Activated CD8-positive, alpha-beta memory T cell treated with anti-CD3 and anti-CD28 coated beads, Interleukin-2, amount 10 ng/mL, durations not matched to agents 7 days and 5 days (primary cell): ENCODE measurements at places on chromosomes 16 and 17. TPM values are rescaled to one million over a fixed set of nuclear protein-coding genes. Genes with fewer than 3 reads are reported as not detected.

GRCh38 chr17:72887917-72888316 lies 204.6 kb downstream of the SLC39A11 start:
- H3K4me1 ChIP-seq, result peaks cover 1% of the 10 kb centered on the region
- peaks cover 1% of the 10 kb centered on the region for H3K36me3 ChIP-seq
- no peak overlapping the region for H3K4me3 ChIP-seq
- no peak for DNase-seq
- H3K27me3 ChIP-seq, result no peaks in the 10 kb centered on the region

GRCh38 chr16:50744881-50745280 lies 3.0 kb downstream of the CYLD start:
- no peaks in the 10 kb centered on the region for H3K27me3 ChIP-seq
- no peak for DNase-seq
- H3K4me3 ChIP-seq, result peak overlapping the region; percentile 93
- peaks cover 41% of the 10 kb centered on the region for H3K36me3 ChIP-seq
- peaks cover 59% of the 10 kb centered on the region for H3K4me1 ChIP-seq

DNA sequence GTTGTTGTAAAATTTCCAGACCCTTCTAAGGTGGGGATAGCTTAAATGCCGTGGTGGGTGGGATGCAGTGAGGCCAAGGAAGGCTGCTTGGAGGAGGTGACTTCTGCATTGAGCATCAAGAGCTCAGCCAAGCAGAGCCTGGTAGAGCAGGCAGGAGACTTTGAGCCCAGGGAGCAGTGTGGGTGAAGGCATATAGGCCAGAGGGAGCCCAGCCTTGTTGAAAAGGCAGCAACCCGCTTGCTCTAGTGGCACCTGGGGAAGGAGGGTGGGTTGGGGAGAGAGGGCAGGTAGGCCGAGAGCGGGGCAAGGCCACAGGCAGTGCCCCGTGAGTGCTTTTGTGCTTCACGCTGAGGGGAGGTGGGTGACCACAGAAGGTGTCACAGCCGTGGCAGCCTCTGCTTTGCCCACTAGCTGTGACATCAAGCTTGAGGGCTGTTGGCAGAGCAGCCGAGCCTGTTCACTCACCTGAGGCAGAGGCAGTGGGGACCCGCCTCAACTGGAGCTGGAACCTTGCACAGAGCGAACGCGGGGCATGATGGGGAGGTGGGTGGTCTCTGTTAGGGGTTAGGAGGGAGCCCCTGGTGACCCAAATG lies 56.1 kb downstream of the IRF8 start:
- H3K4me3 ChIP-seq, result no peak overlapping the region
- peaks cover 6% of the 10 kb centered on the region for H3K4me1 ChIP-seq
- no peak overlapping the region for H3K27ac ChIP-seq
- DNase-seq, result no peak
- H3K27me3 ChIP-seq, result peaks cover 34% of the 10 kb centered on the region
- no peaks in the 10 kb centered on the region for H3K36me3 ChIP-seq

GRCh38 chr17:9291912-9292560 lies 270.7 kb downstream of the NTN1 start:
- H3K36me3 ChIP-seq, result no peaks in the 10 kb centered on the region
- DNase-seq, result peak; percentile 48
- H3K4me3 ChIP-seq, result no peak overlapping the region
- H3K4me1 ChIP-seq, result peaks cover 17% of the 10 kb centered on the region
- no peaks in the 10 kb centered on the region for H3K27me3 ChIP-seq
- no peak overlapping the region for H3K27ac ChIP-seq

GRCh38 chr16:4663465-4663776 lies 29.9 kb upstream of the NUDT16L1 start:
- peak overlapping the region; percentile 92 for H3K27ac ChIP-seq
- H3K36me3 ChIP-seq, result peaks cover 11% of the 10 kb centered on the region

- peaks cover 13% of the 10 kb centered on the region for H3K36me3 ChIP-seq
- H3K4me3 ChIP-seq, result peak overlapping the region; percentile 95
- DNase-seq, result no peak
- peaks cover 60% of the 10 kb centered on the region for H3K4me1 ChIP-seq
Measured at GRCh38 chr16:28495795-28496749, 1.6 kb downstream of the APOBR start.

DNA sequence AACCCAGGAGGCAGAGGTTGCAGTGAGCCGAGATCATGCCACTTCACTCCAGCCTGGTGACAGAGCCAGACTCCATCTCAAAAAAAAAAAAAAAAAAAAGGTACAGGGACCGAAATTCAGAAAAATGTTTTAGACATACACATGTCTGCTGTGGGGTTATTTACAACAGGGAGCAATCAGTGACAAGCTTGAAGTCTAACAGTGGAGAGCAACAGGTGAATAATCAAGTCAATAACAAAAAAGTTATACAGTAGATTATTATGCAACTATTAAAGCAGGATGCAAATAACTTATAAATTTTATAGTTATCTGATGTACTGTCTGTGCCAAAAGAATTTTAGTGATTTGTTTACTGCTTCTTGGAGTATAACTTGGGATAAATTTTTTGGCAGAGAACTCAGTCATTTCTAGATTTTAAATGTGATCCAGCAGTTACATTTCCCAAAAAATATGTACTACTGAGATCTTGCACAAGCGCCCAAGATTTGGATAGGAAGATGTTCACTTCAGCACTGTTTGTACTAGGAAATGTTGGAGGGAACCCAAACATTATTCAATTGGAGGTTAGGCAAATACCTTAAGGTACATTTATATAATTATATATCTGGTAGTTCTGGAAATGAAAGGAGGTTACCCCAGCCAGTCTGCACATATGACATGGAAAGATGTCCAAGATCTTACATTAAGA lies 34.1 kb downstream of the EEF2K start:
- peaks cover 38% of the 10 kb centered on the region for H3K4me1 ChIP-seq
- no peaks in the 10 kb centered on the region for H3K27me3 ChIP-seq
- DNase-seq, result no peak
- H3K36me3 ChIP-seq, result peaks cover 22% of the 10 kb centered on the region
- H3K4me3 ChIP-seq, result no peak overlapping the region
- H3K27ac ChIP-seq, result peak overlapping the region; percentile 94

GRCh38 chr16:67561501-67561823 lies 864 bp upstream of the CTCF start:
- no peak for DNase-seq
- H3K36me3 ChIP-seq, result peaks cover 8% of the 10 kb centered on the region
- H3K27ac ChIP-seq, result peak overlapping the region; percentile 94
- no peaks in the 10 kb centered on the region for H3K27me3 ChIP-seq
- peaks cover 44% of the 10 kb centered on the region for H3K4me1 ChIP-seq
- peak overlapping the region; percentile 89 for H3K4me3 ChIP-seq

- no peaks in the 10 kb centered on the region for H3K36me3 ChIP-seq
- DNase-seq, result no peak
- no peak overlapping the region for H3K4me3 ChIP-seq
- H3K4me1 ChIP-seq, result no peaks in the 10 kb centered on the region
- H3K27me3 ChIP-seq, result peaks cover 4% of the 10 kb centered on the region
- H3K27ac ChIP-seq, result no peak overlapping the region
Measured at GRCh38 chr16:48041981-48042421, 113.8 kb downstream of the ABCC12 start.

- DNase-seq, result no peak
- no peak overlapping the region for H3K4me3 ChIP-seq
- no peak overlapping the region for H3K27ac ChIP-seq
- no peaks in the 10 kb centered on the region for H3K4me1 ChIP-seq
- peaks cover 2% of the 10 kb centered on the region for H3K36me3 ChIP-seq
Measured at GRCh38 chr16:51813609-51814008, 662.5 kb upstream of the SALL1 start.

DNA sequence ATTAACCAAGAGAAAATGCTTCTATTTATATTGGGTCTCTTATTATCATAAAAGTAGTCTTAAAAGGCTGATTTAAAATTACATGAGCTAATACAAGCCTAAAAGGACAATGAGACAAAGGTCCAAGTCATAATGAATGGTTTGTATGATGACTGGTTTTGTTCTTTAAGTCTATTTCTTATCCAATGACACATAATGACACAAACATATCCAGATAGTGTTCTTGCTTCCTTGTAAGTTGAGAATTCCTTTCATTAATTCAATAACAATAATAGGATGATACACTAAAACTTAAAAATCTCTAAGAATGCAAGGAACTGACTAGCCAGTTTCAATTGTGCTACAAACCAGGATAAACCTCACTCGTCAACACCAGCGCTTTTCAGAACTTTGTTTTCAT lies 244.1 kb downstream of the CEP112 start:
- no peak overlapping the region for H3K4me3 ChIP-seq
- H3K36me3 ChIP-seq, result no peaks in the 10 kb centered on the region
- no peak for DNase-seq
- H3K27ac ChIP-seq, result no peak overlapping the region
- H3K4me1 ChIP-seq, result no peaks in the 10 kb centered on the region
- no peaks in the 10 kb centered on the region for H3K27me3 ChIP-seq

DNA sequence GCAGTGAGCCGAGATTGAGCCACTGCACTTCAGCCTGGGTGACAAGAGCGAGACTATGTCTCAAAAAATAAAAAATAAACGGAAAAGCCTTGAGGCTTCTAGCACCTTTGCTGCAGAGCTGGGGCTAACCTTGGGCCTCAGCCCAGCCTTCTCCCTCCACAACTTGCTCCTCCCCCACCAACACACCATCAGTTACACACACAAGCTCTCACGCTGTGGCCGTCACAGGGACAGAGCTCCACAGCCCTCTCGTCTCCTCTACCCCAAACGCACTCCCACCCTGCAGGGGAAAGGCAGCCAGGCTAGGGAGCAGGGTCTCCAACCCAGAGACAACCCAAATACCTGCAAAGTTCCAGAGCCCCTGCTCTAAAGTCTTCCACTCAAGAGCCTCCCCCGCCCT lies 22.0 kb upstream of the MRPS23 start:
- peaks cover 38% of the 10 kb centered on the region for H3K27me3 ChIP-seq
- no peak for DNase-seq
- H3K27ac ChIP-seq, result no peak overlapping the region
- H3K4me1 ChIP-seq, result peaks cover 13% of the 10 kb centered on the region
- H3K36me3 ChIP-seq, result no peaks in the 10 kb centered on the region

- peaks cover 42% of the 10 kb centered on the region for H3K27me3 ChIP-seq
- DNase-seq, result no peak
Measured at GRCh38 chr16:66580605-66581209, 1.4 kb downstream of the CMTM2 start.

GRCh38 chr16:28317040-28317880 lies 24.9 kb downstream of the SBK1 start:
- H3K4me1 ChIP-seq, result peaks cover 10% of the 10 kb centered on the region
- no peak overlapping the region for H3K4me3 ChIP-seq
- H3K36me3 ChIP-seq, result no peaks in the 10 kb centered on the region

- H3K27ac ChIP-seq, result no peak overlapping the region
- H3K4me1 ChIP-seq, result peaks cover 10% of the 10 kb centered on the region
- H3K36me3 ChIP-seq, result peaks cover 1% of the 10 kb centered on the region
Measured at GRCh38 chr16:69199382-69199781, 12.4 kb downstream of the SNTB2 start.

DNA sequence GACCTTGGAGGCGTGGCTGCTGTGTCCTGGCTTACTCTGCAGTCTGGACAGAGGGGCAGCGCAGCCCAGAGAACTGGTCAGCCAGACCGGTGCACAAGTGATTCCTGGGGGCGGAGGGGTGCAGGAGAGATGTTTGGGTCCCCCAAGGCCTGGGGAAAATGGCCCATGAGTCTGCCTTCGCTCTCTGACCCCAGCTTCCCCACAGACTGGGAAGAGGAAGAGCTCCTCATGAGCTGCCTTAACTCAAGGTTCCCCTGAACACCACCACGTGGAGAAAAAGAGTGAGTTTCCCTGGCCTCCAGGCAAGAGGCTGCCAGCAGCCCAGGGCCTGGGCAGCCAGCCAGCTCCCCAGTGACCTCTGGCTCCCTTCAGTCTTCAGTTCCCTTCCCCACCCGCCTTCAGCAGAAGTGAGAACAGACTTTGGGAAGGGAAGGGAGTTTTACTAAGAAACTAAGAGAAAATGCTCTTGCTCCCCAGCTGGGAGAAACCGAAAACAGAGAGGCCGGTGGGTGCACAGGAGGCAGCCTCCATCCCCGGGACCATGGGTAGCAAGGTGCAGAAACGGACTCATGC lies 2.0 kb upstream of the C17orf99 start:
- peaks cover 18% of the 10 kb centered on the region for H3K4me1 ChIP-seq
- no peaks in the 10 kb centered on the region for H3K27me3 ChIP-seq
- no peak for DNase-seq
- H3K27ac ChIP-seq, result peak overlapping the region; percentile 9
- no peak overlapping the region for H3K4me3 ChIP-seq

DNA sequence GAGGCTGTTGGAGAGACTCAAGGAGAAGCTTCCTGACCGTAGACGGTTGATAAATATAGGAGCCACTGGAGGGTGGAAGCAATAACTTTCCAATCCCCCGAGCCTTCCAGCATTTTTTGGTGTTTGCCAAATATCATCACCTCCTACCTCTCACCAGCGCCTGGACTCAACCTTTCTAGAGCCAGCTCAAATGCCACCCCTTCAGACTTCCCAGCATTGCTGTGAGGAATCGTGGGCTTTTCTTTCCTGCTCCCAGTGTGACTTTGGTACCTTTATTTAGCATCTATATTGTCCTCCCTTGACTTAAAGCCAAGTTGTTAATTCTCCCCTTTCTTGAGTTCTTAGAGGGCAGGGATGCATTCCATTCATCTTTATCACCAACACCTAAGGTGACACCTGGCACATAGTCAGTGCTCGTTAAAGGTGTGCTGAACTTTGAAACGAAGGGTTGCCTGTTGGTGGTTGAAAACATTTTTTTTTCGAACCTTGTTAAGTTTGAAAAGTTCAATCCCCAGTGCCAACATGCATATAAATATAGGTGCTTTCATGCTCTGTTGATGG lies 35.3 kb upstream of the CCR7 start:
- peaks cover 14% of the 10 kb centered on the region for H3K36me3 ChIP-seq
- peaks cover 95% of the 10 kb centered on the region for H3K4me1 ChIP-seq
- peak overlapping the region; percentile 12 for H3K27ac ChIP-seq
- peak; percentile 27 for DNase-seq

GRCh38 chr17:69404399-69404798 lies 10.1 kb upstream of the MAP2K6 start:
- H3K27ac ChIP-seq, result no peak overlapping the region

DNA sequence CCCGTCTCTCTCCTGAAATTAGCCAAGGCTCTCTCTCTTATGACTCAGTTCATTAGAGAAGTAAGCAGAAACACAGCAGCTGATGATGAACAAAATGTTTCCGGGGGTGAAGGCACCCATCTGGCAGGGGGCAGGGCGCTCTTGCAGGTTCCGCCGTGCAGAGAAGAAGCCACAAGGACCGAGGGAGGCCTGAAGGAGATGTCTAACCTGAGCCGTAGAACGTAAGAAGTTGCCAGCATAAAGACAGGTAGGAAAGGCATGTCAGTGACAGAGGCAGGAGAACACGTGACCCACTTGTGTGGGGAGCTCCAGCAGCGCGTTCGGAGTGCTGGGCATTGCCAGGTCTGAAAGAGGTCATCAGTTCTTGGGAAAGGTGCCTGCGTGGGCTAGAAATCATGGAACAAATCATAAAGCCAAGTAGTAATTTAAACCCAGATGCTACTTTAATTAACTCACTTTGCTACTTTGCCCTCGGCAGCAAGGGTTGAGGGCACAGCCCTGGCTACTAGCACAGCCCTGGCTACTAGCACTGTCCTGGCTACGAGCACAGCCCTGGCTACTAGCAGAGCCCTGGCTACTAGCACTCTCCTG lies 198.6 kb downstream of the RPTOR start:
- H3K27me3 ChIP-seq, result no peaks in the 10 kb centered on the region
- peaks cover 42% of the 10 kb centered on the region for H3K4me1 ChIP-seq
- H3K36me3 ChIP-seq, result peaks cover 51% of the 10 kb centered on the region
- H3K27ac ChIP-seq, result peak overlapping the region; percentile 67

GRCh38 chr17:66903781-66904180 lies 60.7 kb upstream of the CACNG4 start:
- H3K36me3 ChIP-seq, result no peaks in the 10 kb centered on the region
- H3K4me1 ChIP-seq, result peaks cover 5% of the 10 kb centered on the region
- H3K4me3 ChIP-seq, result no peak overlapping the region

Gene RAC3
- total RNA-seq, result 6.8 TPM

Gene VAT1L
- total RNA-seq, result not detected

Gene RNF227
- 3.9 TPM for total RNA-seq

Gene GAS2L2
- not detected for total RNA-seq

Gene SPECC1
- total RNA-seq, result 17.6 TPM

Gene CACNG3
- not detected for total RNA-seq

Gene KCTD19
- total RNA-seq, result 1.1 TPM

Gene PIRT
- not detected for total RNA-seq

Gene GRIN2A
- not detected for total RNA-seq

Gene EME1
- total RNA-seq, result 40.8 TPM

Gene CDYL2
- total RNA-seq, result 63.2 TPM
